Mammary epithelial cell (primary cell): ENCODE measurements at places on chromosomes 6 and 20.

GRCh38 chr20:32282461-32282860, 5.0 kb downstream of the KIF3B start:
- DNase-seq: no peak

DNA sequence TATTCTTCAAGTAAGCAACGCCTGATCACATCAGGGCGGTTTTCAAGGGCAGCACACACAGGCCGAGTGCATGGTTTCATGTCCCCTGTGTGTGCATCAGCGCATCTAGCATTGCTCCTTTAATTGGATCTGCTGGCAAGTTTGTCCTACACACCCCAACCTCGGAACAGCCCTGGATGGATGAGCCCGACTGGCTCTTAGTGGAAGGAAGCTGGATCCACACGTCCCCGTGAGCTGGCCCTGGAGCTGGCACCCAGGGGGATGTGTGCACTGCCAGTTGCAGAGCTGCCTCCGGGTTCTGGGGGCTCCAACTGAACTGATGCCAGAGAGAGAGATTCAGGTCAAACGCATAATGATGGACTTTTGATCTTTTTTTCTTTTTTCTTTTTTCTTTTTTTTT, 39.2 kb upstream of the QKI start:
- no peak for DNase-seq

- peak; percentile 82 for DNase-seq
Measured at GRCh38 chr6:4606821-4607704, 169.1 kb upstream of the CDYL start.

DNA sequence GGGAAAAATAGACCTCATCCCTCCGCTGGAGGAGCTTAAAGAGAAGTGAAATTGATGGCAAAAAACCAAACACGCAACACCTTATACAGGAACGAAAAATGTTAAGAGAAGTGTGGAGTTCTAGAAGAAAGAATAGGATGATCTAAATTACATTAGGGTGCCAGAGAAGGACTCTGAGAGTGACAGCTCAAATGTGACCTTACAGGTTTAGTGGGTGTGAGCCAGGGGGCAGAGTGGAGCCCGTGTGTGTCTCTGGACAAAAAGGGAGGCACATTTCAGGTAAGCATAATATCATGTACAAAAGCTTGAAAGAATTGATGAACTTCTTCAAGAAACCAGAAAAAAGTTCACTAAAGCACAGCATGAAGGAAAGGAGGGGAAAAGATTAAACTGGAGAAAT, 20.8 kb downstream of the HLA-DRA start:
- DNase-seq: no peak

- DNase-seq: no peak
Measured at GRCh38 chr6:24080711-24081110, 45.3 kb upstream of the NRSN1 start.

DNA sequence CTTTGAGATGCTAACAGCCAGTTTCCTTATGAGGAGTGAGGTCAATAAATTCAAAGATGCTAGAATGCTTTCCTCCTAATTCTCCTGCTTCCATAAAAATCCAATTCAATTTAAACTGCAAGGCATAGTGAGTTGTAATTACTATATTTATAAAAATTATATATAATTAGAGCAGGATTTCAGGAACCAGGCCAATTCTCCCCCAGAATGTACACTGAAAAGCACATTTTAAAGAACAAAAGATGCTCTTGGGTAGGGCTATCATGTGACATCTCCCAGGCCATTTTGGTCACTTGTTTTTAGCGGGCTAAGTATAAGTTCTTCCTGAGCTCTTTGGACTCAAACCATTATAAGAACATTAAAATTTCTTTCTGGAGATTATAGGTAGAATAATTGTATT, 195.7 kb upstream of the KCNG1 start:
- DNase-seq: no peak

GRCh38 chr6:104638841-104639290, 220.9 kb downstream of the HACE1 start:
- no peak for DNase-seq

GRCh38 chr6:69084746-69085335, 449.8 kb downstream of the ADGRB3 start:
- no peak for DNase-seq

DNA sequence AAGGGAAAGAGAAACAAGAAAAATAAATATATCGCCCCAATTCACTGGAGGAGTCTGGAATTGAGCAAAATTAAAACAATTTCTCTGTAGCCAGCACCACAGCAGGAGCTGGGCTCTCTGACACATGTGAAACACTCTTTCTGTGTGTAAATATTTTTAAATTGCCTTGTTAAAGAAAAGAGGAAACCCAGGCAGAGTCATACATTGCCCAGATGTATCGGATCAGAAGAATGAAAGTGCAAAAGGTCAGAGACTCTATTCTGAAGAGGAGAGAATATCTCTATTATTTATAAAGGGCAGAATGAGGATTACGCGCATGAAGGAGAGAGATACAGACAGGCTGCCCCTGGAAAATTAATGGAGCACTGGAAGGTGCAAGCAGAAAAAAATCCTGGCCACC, 127.0 kb upstream of the MAN1A1 start:
- no peak for DNase-seq

GRCh38 chr6:169935348-169935718, 183.9 kb downstream of the ERMARD start:
- no peak for DNase-seq

DNA sequence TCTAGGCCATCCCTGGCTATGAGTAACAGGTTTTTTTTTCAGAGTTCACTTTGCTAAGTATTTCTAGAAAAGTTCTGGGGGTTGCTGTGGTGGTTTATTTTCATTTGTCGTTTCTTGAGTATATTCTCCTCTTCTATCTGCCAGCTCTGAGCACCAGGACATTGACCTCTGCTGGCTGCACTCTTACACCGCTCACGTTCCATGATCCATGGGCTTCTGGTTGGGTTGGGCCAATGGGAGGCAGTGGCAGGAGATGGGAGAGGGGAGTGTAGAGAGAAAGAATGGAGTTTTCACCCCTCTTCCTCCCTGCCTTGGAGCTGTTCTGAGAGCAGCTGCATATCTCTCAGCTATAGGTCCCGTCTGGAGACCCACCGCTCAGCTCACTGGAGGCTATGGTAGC, 161.0 kb upstream of the ATXN1 start:
- DNase-seq: no peak

GRCh38 chr6:80170433-80170832, 64.0 kb downstream of the BCKDHB start:
- no peak for DNase-seq

GRCh38 chr20:1370548-1371110, 22.2 kb downstream of the FKBP1A start:
- no peak for DNase-seq

DNA sequence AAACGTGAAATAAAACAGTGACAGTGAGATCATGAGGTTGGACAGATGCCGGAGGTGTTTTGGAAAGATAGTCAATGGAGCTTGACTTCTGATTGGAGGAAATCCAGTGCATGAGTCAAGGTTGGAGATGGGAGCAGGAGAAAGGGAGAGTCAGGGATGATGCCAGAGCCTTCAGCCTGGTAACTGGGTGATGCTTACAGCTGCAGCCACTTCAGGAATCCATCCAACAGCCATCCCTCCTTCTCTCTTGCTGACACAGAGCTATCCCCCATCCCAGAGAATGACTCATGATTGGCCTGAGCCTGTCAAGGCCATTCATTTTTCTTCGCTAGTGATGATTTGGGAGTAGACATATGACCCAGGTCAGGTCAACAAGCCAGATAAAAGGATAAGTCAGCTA, 112.8 kb downstream of the SAMD5 start:
- no peak for DNase-seq

- peak; percentile 23 for DNase-seq
Measured at GRCh38 chr6:56387621-56388414, 140.4 kb upstream of the COL21A1 start.

DNA sequence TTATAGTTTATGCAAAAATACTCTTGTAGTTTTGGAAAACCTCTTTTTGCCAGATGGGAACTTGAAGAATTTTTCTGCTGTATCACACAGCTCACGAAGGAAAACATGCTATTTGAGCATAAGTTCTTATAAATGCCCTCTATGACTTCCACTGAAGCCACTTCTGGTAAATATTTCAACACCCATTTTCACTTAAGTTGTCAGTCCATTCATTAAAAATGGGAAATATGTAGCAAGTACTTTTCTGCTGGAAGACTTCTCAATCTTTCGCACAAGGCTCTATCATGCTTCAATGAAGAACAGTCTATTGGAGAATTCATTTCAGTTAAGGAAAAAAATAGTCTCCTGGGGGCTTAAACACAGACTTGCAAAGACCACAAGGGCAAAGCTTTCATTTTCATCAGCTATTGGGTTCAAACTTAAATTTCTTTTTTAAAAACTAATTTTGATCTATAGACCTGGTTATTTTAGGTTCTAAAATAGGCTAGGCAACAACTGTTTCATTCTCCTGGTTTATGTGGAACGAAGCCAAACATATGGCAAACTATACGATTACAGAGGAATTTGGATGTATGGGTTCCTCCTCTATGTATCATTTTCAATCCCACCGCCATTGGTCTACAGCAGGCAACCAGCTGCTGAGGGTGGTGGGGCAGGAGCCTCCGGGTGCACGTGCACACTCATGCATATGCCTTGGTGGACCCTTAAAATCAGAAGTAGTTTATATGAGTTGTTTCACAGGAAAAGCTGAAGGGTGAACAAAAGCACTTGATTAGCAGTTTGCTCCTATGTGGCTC, 38.7 kb downstream of the LAMA4 start:
- DNase-seq: no peak

GRCh38 chr6:111789598-111789997, 83.7 kb downstream of the FYN start:
- no peak for DNase-seq

DNA sequence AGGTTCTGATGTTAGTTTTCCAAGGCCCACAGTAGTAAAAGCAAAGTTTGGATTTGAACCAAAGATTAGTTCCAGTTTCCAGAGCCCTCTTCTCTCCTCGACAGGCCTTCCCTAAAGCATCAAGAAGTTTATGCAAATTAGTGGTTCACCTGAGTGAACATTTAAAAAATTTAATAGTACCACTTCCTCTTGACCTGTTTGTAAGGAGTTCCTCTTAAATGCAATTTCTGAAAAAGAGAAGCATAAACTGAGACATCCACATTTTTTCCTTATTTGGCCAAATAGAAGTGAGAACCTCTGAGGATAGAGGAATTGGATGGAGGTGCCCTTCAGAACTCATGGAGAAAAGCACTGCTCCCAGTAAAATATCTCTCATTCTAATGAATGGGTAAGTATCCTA, 1.2 kb upstream of the DSE start:
- DNase-seq: no peak

- no peak for DNase-seq
Measured at GRCh38 chr6:12909833-12910232, 193.3 kb downstream of the PHACTR1 start.

GRCh38 chr20:16279320-16279719, 293.9 kb downstream of the KIF16B start:
- DNase-seq: no peak

GRCh38 chr6:26543953-26544352, 5.8 kb downstream of the HMGN4 start:
- DNase-seq: no peak

DNA sequence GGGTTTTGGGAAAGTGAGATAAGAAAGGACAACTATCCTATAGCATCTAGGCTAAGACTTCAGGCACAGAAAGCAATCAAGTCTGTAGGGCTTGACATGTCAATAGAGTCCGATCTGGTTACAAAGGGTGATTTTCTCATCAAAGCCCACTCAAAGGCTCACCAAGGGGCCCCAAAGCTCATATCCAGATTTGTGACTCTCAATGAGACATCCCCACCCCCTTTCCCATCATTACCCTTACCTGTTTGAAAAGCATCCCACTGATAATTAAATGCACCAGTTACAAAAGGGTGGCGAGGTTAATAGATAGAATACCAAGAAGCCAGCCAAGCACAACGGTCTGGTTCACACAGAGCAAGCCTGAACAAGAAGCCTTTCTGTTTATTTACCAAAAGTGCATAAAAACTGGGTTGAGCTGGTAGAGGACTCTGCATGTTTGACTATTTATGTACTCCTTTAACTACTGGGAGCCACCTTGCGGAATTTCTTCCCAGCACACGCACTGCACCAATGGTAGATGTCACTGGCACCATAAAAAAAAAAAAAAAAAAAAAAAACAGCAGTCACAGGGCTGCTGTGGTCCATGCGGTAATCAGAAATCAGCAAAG, 6.1 kb downstream of the JAG1 start:
- peak; percentile 76 for DNase-seq

DNA sequence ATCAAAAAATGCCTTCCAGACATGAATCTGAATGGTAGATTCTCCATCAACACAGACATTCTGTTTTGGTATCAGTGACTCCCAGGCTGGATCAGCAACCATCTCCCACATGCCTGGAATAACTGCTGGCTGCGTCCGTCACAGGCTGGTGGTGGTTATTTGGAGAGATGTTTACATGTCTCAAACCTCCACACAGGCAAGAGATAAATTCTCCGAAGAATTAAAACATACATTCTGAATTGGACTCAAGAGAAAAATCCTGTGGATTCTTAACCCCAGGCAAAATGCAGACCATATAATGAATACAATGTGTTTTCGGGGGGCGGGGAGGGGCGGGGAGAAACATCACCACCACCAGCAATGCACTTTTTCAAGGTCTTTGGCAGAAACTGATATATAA, 108.2 kb downstream of the THBS2 start:
- DNase-seq: no peak

- DNase-seq: no peak
Measured at GRCh38 chr6:127811900-127812570, 88.8 kb downstream of the THEMIS start.

DNA sequence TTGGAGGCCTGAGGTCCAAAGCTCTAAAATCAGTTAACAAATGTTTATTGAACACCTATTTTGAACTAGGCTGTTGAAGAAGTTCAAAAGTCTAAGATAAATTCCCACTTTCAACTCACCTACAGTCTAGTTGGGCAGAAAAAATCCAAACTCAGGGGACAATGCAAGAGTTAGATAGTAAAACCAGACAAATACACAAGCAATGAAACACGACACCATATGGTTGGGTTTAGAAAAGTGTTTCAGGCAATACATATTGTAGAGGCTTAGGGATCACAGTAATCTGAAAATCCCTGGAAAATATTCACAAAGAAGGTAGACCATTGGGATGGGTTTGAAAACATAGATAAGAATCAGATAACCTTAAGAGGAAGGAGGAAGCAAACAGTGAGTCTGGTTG, 1.3 kb upstream of the CARMIL1 start:
- DNase-seq: no peak

DNA sequence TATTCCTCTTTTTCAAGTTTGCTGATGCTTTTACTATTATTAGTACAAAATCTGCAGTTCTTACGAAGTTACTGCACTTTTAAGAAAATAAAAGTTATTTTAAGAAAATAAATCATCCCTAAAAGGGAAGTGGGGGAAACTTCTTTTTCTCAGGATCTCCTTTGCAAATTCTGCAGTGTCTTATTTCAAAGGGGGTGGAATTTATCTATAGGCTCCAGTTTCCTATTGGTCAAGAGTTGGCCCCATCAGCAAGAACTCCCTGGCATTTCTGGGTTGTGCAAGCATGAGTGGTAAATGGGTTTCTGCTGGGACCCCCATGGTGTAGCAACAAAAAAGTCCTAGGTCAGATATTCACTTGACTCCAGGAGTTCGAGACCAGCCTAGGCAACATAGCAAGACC, 136.3 kb upstream of the PRDM1 start:
- no peak for DNase-seq

- DNase-seq: peak; percentile 76
Measured at GRCh38 chr6:135243871-135244796, 63.0 kb downstream of the MYB start.
